ENCODE measurements at places on chromosomes 6 and 20. TPM values are rescaled to one million over a fixed set of nuclear protein-coding genes. Genes with fewer than 3 reads are reported as not detected.

The ZNF334 gene
- not detected for total RNA-seq

The HDAC2 gene
- 88.9 TPM for total RNA-seq

The ZSCAN12 gene
- 2.1 TPM for total RNA-seq

The SUMO4 gene
- total RNA-seq, result not detected

The DLL1 gene
- 0.21 TPM for total RNA-seq

The CNR1 gene
- 1.2 TPM for total RNA-seq

All from A549 treated with ZK216348 at 1 μM for 4 hours (cell line).